ENCODE measurements at places on chromosomes 3 and 15.

DNA sequence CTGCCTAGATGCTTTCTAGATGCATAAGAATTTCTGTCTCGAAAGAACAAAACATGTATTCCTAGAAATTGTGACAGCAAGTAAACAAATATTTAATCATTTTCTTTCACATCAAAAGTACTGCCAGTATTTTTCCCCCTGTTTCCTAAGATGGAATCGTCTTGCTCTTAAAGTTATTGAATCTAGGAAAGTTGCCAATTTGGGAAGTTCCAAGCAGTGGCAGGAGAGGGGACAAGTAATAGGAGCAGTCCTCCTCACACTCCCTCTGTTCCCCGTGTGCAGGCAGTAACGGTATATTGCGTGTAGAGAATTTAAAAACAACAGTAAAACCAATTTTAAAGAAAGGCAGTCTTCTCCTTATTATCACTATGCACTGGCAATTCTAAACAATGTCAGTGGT, 619.8 kb downstream of the TBL1XR1 start:
- H3K4me3 ChIP-seq: no peak overlapping the region
- H3K27me3 ChIP-seq: no peaks in the 10 kb centered on the region
- no peaks in the 10 kb centered on the region for H3K36me3 ChIP-seq
- no peak overlapping the region for H3K27ac ChIP-seq
- DNase-seq: no peak

DNA sequence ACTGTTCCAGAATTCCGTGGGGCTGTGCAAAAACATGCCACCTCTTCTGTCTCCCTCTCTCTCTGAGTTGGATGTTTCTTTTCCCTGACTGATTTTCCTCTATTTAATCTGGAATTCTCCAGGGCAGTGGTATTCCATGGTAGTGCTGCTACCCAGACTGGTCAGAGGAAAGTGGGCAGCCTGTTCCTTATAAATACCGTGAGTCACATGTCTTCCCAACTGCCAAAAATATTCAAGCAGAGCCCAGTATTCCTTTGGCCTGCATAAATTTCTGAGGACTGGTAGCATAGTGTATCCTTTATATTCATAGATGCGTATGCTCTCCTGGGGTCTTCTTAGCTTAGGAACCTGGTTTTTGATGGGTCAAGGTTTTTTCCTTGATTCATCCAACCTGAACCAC, 40.9 kb downstream of the CEMIP start:
- H3K27ac ChIP-seq: no peak overlapping the region
- H3K27me3 ChIP-seq: no peaks in the 10 kb centered on the region
- no peak for DNase-seq
- H3K4me3 ChIP-seq: no peak overlapping the region
- H3K36me3 ChIP-seq: no peaks in the 10 kb centered on the region

- H3K4me3 ChIP-seq: no peak overlapping the region
- no peaks in the 10 kb centered on the region for H3K36me3 ChIP-seq
- no peaks in the 10 kb centered on the region for H3K27me3 ChIP-seq
- no peaks in the 10 kb centered on the region for H3K4me1 ChIP-seq
- DNase-seq: no peak
These were observed 8.3 kb downstream of the ZNF710 start for GRCh38 chr15:90009301-90010022.

- peaks cover 26% of the 10 kb centered on the region for H3K4me1 ChIP-seq
- no peak for DNase-seq
- H3K27ac ChIP-seq: no peak overlapping the region
- peaks cover 13% of the 10 kb centered on the region for H3K36me3 ChIP-seq
- no peaks in the 10 kb centered on the region for H3K27me3 ChIP-seq
These were observed 5.3 kb downstream of the DVL3 start for GRCh38 chr3:184160456-184160855.

- H3K36me3 ChIP-seq: no peaks in the 10 kb centered on the region
- H3K27ac ChIP-seq: no peak overlapping the region
- no peak overlapping the region for H3K4me3 ChIP-seq
- H3K27me3 ChIP-seq: no peaks in the 10 kb centered on the region
- peaks cover 9% of the 10 kb centered on the region for H3K4me1 ChIP-seq
These were observed 58.2 kb upstream of the CMTM8 start for GRCh38 chr3:32180141-32180784.

DNA sequence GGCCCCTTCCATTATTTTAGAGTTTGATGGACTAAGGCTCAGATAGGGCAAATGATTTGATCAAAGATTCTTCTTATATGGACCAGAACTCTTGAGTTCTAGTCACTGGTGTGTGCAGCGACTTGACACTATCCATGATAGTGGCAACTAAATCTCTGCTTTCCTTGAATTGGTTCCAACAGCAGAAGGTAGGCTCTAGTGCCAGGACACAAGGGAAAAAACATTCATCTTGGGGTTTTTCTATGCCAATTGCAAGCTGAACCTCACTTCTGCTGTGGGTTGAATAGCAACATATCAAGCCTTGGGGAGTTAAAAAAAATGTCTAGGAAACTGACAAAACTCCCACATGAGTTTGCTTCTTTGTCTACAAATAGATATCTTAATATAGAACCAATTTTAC, 35.1 kb downstream of the CTXND1 start:
- no peaks in the 10 kb centered on the region for H3K27me3 ChIP-seq
- no peak overlapping the region for H3K4me3 ChIP-seq
- no peaks in the 10 kb centered on the region for H3K4me1 ChIP-seq
- no peaks in the 10 kb centered on the region for H3K36me3 ChIP-seq
- no peak for DNase-seq

GRCh38 chr3:117404730-117405129, 695.2 kb downstream of the TUSC7 start:
- no peaks in the 10 kb centered on the region for H3K36me3 ChIP-seq
- no peak for DNase-seq
- H3K4me3 ChIP-seq: no peak overlapping the region
- H3K4me1 ChIP-seq: no peaks in the 10 kb centered on the region
- no peaks in the 10 kb centered on the region for H3K27me3 ChIP-seq

- no peaks in the 10 kb centered on the region for H3K27me3 ChIP-seq
- no peak for DNase-seq
- H3K27ac ChIP-seq: no peak overlapping the region
- H3K4me3 ChIP-seq: no peak overlapping the region
These were observed 138.9 kb downstream of the PDE8A start for GRCh38 chr15:85120351-85121113.

DNA sequence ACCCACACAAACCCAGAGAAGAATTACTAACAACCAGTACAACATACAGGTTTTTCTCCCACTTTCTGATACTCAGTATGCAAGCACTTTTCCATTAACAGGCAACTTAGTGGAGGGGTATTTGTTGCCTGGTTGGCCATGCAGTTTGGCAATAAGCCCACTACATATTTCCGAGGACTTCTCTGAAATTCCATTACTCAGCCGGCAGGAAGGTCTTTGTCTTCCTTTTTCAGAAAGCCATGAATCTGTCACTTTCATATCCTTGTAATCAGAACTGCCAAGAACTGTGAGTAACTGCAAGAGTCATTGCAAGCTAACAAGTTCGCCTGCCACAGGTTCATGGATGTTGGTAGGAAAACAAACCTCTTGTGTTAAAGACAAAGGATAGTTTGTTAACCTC, 422.3 kb upstream of the ROBO1 start:
- H3K27me3 ChIP-seq: no peaks in the 10 kb centered on the region
- H3K27ac ChIP-seq: no peak overlapping the region
- no peaks in the 10 kb centered on the region for H3K36me3 ChIP-seq
- H3K4me3 ChIP-seq: no peak overlapping the region
- no peak for DNase-seq
- no peaks in the 10 kb centered on the region for H3K4me1 ChIP-seq

DNA sequence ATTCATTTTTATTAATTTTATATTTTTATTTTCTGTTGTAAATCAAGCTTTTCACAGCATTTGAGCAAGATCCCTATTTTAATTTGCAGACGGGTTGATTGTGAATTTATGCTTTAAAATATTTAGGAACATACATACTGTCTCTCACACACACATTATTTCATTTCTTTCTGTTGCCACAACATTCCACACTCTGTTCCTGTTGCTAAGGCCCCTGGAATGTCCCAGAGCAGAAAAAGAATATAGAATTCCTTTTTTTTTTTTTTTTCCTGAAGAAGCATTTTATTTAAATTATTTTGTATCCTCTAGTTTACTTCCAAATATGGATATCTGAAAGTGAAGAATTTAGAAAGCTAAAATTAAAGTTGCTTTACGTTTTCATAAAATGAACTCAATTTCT, 36.8 kb upstream of the SCAANT1 start:
- no peak overlapping the region for H3K27ac ChIP-seq
- H3K4me1 ChIP-seq: no peaks in the 10 kb centered on the region
- no peaks in the 10 kb centered on the region for H3K27me3 ChIP-seq
- H3K4me3 ChIP-seq: no peak overlapping the region
- H3K36me3 ChIP-seq: no peaks in the 10 kb centered on the region
- DNase-seq: no peak

GRCh38 chr3:6512172-6512800, 348.6 kb upstream of the GRM7 start:
- no peak overlapping the region for H3K4me3 ChIP-seq
- DNase-seq: no peak
- H3K27me3 ChIP-seq: no peaks in the 10 kb centered on the region
- no peaks in the 10 kb centered on the region for H3K36me3 ChIP-seq

DNA sequence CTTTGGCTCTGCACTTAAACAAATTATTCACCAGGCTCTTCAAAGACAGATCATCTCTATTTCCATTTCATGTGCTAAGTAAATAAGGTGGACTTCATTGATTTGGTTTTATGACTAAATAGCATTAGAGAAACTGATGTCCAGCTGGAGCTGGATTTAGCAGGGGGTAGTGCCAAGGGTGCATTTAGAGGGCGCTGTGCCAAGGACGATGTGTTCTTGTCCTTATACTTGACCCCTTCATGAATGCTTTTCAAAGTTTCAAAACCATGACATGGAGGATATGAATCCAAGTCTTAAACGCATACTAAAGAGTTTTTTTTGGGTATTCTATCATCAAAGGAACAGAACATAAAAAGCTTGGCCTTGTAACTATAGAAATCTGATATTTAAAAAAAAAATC, 233.2 kb downstream of the RYR3 start:
- no peak overlapping the region for H3K27ac ChIP-seq
- DNase-seq: no peak
- no peaks in the 10 kb centered on the region for H3K4me1 ChIP-seq
- H3K36me3 ChIP-seq: no peaks in the 10 kb centered on the region

DNA sequence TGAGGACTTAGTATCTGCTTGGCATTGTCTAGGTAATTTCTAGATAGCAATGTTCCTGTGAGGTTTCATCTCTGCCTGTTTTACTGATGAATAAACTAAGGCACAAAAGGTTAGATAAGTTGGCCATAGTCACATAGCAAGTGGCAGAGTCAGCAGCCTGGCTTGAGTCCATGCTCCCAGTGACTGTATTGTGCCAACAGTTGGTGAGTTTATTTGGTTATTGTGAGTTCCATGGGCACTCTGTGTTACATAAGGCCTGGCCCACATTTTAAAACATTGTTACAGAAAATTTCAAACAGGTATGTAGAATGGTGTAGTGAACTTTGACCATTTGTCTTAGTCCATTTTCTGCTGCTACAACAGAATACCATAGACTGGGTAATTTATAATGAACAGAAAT, 15.2 kb downstream of the MCM2 start:
- H3K4me3 ChIP-seq: no peak overlapping the region
- H3K4me1 ChIP-seq: peaks cover 11% of the 10 kb centered on the region
- no peaks in the 10 kb centered on the region for H3K36me3 ChIP-seq
- no peaks in the 10 kb centered on the region for H3K27me3 ChIP-seq

DNA sequence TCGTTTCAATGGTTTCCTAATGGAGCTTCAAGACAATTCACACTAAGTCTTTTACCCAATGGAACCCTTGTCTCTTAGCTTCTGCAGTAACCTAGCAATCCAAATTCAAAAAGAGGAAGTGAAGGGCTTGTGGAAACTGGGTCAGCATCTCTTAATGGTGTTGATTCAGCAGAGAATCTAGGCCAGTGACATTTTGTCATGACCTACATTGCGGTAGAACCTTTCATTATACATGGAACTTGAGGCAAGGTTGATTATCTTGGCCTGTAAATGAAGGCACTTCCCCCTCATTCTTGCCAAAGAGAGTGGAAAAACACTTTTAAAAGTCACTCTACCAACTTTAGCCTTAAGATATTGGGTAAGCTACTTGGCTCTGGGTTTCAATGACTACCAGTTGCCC, 42.8 kb downstream of the C2CD4B start:
- no peaks in the 10 kb centered on the region for H3K27me3 ChIP-seq
- H3K4me1 ChIP-seq: no peaks in the 10 kb centered on the region
- no peaks in the 10 kb centered on the region for H3K36me3 ChIP-seq
- DNase-seq: no peak

GRCh38 chr3:61250784-61251173, 473 bp downstream of the FHIT start:
- no peaks in the 10 kb centered on the region for H3K27me3 ChIP-seq
- H3K27ac ChIP-seq: peak overlapping the region; percentile 80
- peak; percentile 37 for DNase-seq
- H3K4me1 ChIP-seq: peaks cover 13% of the 10 kb centered on the region

DNA sequence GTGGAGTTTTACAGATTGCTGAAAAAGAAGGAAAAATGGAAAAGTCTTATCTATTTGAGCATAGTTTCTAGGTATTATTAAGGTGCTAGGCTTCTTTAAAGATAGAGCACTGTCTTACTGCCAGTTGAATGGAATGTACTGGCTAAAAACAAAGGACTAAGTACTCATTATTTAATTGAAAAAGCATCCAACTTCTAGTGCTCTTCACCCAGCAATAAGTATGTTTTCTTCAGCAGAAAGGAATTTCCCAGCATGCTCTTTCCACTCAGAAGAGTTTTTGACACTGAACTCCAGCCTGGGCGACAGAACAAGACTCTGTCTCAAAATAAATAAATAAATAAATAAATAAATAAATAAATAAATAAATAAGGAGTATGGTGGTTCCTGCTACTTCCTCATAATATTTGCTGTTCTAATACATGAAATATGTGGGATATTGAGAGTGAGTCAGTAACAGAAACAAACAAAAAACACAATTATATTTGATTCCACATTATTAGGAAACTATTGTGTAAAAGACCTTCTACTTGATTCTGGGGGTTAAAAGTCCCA, 70.6 kb downstream of the ATP13A4 start:
- no peak for DNase-seq
- no peaks in the 10 kb centered on the region for H3K27me3 ChIP-seq
- peak overlapping the region; percentile 67 for H3K27ac ChIP-seq
- H3K36me3 ChIP-seq: no peaks in the 10 kb centered on the region
- H3K4me1 ChIP-seq: peaks cover 52% of the 10 kb centered on the region
- no peak overlapping the region for H3K4me3 ChIP-seq

DNA sequence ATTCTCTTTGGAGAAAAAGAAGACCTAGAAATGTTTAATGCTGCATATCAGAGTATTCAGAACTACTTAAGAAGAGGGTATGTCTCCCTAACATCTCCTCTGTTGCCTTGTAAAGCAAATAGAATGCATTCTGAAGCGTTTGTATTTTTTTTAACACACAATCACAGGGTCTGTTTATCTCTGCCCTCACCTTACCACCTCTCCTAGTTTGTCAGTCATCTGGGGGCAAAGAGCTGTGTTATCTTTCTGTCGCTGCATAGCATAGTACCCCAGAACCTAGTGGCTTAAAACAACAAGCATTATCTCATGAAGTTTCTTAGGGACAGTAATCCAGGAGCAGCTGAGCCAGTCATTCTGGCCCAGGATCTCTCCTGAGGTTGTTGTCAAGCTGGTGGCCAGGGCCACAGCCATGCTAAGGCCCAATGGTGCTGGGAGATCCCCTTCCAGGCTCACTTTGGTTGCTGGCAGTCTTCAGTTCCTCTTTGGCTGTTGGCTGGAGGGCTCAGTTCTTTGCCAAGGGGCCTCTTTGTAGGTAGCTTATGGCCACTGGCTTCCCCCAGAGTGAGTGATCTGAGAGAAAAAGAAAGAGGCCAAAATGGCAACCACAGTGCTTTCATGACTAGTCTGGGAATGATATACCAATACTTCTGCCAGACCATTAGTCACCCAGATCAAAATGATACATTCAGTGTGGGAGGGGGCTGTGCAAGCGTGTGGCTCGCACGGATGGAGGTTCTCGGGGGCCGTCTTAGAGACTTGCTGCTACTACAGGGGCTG, 17.8 kb downstream of the EDEM1 start:
- no peaks in the 10 kb centered on the region for H3K4me1 ChIP-seq
- H3K27ac ChIP-seq: no peak overlapping the region

Data from thyroid gland (tissue), 4 donors.